Right renal pelvis (tissue), 4 donors: ENCODE measurements at places on chromosomes 7 and 10. TPM values are rescaled to one million over a fixed set of nuclear protein-coding genes. Genes with fewer than 3 reads are reported as not detected.

DNA sequence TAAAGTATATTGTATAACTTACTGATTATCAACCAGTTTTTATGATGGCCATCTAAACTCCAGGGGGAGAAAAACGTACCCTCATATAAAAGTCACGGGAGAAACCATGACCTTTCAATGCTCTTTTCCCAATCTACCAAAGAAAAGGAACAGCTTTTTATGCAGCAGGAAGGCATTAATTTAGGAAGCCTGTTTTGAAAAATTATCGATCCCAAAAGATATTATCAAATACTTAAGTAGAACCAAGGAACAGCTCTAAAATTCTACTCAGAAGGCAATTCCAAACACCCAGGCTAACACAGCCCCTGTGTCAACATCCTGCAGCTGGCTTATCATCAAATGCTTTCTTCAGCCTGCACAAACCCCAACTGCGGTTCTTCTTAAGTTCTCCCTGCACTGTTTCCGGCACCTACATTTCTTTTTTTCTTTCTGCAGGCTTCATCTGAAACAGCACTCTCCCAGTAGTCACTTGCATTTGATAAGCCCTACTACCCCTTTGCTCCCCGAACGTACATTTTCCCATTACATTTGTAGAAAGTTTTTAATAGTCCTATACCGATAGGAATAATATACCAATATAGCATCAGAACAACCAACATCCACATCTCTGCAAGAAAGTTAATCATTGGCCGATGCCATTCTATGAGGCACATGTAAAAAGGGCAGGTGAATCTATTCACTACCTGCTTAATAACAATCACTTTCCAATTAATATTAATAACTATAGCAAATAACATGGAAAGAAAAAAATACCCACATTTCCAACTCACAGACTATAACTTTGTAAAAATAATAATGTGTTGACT is 47.9 kb downstream of the PIP4K2A start:
- no peak for DNase-seq

DNA sequence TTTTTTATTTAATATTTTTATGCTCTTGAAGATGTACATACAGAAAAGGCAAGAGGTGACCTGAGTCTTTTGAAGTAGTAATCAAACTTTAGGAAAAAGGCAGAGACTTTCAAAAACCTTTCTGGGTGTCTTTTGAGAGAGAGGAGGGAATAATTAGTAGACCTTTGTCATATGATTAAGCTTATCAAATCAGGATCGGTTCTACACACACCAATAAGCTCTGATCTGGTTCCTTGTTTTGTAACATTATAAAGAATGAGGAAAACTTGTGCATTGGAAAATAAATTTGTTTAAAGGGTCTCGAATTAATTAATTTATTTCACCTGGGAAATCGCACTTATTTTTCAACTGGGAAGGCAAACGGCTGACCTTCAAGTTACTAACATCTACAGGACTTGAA is 11.9 kb downstream of the TWIST1 start:
- no peak for DNase-seq

DNA sequence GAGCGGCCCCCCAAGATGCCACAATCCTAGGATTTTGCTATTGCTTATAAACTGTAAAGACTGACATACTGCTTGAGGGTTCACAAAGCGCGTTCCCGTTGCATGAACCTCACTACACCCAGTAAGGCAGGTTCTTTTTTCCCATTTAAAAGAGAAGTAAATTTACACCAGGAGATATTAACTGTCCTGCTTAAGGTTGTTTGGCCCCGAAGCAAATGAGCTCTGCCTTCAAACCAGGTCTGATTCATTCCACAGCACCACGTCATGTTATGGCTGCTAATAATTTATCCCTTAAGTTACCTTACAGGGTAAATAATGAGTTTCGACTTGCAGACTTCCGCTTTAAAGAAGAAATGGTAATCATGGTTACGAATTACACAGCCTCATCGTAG is 559 bp upstream of the FKBP14 start:
- no peak for DNase-seq

- no peak for DNase-seq
These were observed 834.4 kb upstream of the MBL2 start for GRCh38 chr10:53606981-53607380.

DNA sequence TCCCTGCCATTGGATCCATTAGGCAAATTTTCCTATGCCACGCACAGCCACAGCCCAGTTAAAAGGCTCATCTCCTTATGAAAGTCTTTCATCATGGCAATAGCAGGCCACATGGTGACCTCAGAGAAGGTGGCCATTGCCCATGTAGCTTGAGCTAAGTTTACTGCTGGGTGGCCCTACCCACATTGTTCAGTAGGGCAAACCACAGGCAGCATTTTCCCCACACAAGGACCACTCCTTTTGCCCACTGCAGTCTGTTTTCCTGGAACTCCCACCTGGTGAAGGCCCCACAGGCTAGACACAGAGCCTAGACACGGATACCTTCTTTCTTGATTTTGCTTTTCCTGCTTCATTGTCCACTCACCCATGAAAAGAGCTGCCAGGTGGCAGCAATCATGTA is 101.5 kb upstream of the NPVF start:
- DNase-seq = no peak

- DNase-seq = no peak
These were observed 222.2 kb upstream of the NRP1 start for GRCh38 chr10:33556620-33557019.

GRCh38 chr7:86904949-86905834 is 154.3 kb downstream of the ELAPOR2 start:
- DNase-seq = no peak

DNA sequence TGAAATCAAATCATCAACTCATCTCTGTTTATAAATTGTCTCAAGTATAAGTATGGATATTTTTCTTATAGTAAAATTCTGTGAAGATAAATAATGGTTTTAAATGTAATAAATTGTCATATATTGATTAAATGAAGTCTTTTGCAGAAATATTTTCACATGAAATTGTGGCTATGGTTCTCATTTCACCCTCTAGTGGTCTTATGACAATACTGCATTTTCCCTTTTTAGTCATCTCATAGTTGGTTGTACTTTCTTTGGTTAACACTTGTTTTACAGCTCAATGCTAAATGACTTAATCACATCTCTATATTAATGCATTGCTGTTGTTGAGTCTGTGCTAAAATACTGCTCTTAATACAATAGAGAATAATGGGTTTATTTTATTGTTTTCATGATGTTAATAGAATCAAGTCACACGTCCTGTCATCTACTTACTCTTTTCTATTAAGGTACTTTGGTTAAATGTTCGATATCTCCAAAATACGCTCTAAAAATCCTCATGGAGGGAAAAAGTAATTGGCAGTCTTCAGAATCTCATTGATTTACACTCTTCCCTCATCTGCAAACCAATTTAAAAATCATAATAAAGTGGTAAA is 38.0 kb upstream of the CACNA2D1 start:
- DNase-seq = no peak

- DNase-seq = no peak
These were observed 60.8 kb upstream of the HABP2 start for GRCh38 chr10:113491967-113492565.

DNA sequence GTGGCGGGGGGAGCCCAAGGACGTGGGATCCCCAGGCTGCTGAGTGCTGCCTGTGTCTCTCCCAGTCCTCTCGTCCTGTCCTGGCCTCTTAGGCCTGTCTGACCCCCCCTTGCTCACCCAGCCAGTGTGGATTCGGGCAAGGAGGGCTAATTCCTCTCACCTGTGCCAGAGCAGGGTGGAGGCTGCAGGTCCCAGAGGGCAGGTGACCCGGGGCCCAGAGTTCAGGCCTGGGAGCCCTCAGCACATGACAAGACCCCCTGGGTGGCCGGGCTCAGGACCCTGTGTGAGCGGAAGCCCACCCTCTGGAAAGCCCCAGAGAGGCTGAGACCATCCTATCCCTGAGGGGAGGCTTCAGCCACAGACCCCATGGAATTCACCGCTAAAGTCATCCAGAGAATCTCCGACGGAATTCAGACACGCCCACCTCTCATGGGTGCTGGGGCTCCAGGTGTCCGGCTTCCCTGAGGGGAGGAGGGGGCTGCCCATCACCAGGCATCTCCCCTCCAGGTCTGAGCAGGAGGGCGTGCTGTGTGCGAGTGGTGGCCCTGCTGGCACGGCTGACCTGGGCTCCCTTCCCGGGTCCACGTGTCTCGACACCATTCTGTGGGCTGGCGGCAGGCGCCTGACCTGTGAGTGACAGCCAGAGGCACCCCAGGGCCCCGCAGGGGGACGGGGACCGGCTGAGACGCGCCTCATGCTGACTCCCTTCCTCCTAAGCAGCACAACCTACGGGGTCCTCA is 5.0 kb downstream of the KNDC1 start:
- DNase-seq = no peak

DNA sequence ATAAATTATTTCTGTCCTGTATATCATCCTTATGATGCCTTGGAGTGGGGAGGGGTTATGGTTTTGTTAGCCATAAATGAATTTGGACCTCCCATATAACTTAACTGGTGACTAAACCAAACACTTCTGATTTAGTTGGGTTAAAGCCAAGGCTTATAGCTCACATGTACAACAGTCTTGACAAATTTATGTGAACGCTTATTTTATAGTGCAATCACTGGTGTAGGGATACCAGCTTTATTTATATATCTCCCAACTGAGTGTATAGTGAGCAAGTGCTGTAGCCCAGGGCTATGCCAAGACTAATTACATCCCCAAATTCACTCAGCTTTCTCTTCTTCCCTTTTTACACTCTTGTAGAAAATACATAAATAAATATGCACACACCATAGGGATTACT is 956.2 kb downstream of the SORCS3 start:
- no peak for DNase-seq

- DNase-seq = no peak
These were observed 158.8 kb downstream of the NXPH1 start for GRCh38 chr7:8592167-8592566.

DNA sequence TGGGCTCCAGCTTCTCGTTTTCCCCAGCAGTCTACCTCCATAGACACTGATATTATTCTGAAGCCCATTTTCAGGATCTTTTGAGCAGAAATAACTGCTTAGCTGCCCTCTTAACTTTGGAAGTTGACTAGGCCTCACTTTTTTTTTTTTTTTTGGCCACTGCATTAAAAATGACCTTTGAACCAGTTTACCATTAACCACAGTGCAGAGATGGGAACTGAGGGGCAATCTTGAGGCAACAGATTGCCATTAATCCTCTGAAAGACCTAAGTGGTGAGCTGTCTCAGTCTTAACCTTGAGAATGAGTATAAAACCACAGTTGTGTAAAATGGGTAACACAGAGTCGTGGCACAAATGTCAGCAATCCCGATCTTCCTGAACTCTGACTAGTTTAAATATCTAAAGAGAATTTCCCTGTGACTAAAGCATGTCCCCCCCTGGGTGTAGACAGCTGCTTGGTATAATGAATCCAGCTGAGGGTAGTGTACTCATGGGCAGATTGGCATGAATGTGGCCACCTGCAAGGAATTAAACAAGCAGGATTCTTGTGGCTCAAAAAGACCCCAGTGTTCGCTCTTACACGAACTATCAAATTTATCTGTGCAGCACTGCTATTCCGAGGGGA is 46.1 kb upstream of the FMC1 start:
- no peak for DNase-seq

DNA sequence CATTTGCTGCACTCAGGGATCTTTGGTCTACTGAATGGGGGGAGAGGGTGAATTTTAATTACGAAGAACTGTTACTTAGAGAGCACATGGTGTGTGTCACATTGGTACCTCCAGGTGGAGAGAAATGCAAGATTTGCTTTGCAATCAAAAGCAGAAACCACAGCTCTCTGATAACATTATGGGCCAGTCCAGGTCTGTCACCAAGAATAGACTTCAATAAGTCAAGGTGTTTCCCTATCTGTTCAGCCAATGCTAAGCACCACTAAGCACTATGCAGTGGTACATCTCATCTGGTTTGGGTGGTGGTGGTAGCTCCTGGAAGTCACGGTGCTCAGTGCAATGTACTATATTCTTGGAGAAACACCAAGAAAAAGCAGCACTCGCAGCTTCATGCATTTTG is 119.6 kb upstream of the AFAP1L2 start:
- DNase-seq = no peak

DNA sequence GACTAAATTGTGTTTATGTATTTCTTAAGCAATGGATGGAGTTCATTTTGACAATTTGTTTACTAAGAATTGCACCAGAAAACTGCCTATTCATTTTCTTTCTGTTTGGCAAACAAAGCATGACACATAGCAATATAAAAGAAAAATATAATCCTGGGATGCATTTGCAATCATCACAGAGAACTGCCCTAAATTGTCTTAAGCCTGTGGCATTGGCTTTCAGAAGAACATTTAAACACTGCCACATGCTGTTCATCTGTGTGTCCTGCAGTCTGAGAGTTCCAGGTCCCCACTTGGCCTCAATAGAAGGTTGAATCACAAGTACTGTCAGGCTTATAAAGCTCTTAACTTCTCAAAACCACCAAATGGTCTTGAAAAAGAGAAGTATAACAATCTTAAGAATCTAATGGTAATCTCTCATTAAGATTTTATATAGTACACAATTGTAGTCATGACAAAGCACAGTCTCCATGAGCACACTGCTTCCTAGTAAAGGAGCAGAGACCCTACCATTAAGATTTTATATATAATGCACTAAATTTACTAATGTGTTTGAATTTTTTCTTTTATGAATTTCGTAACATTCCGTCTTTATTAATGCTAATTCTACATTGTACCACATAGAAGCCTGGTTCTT is 29.9 kb downstream of the RNLS start:
- no peak for DNase-seq

- DNase-seq = no peak
These were observed 123.3 kb downstream of the AOAH start for GRCh38 chr7:36600869-36601530.

DNA sequence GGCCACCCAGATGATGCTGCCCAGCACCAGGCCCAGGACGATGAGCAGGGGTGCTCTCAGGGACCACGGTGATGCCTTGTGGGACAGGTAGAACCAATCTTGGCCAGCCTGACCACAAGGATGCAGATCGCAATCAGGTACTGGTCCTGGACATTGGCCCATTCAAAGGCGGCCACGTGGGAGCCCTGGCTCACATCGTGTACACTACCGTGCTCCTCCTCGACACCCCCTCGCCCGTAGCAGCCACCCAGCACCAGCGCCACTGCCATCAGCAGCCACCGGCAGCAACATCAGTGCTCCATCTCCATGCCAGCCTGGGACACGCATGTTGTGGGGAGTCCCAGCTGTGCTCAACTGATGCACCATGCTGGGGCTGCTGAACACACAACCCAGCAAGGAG is 39.0 kb downstream of the AGAP6 start:
- DNase-seq = no peak

DNA sequence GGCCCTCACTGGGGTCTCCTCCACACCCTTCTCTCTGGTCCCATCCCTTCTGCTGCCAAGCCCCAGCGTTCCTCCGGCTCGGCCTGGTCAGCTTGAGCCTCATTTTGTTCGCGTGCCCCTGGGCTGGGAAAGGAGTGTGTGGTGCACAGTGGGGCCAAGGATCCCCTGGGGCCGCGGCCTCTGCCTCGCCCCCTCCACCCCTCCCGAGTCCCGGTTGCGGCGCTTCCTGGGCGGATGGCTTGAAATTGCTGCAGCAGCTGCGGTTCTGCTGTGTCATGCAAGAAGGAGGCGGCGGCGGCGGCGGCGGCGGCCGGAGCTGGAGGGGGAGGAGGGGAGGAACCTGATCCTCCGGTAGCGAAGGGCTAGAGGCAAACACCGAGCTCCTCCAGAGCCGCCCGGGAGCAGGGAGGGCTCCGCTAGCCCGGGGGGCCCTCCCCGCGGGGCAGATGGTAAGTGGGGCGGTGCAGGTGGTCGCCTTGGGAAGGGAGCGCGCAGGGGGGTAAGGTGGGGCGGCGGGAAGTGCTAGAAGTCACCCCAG is 217.8 kb upstream of the MKLN1 start:
- DNase-seq = no peak

Gene OPN1SW
- polyA plus RNA-seq = 1.5 TPM

Gene CDK1
- 77.6 TPM for polyA plus RNA-seq

Gene ADIRF
- polyA plus RNA-seq = 34.7 TPM

Gene STEAP4
- polyA plus RNA-seq = 0.12 TPM

Gene PON1
- 0.55 TPM for polyA plus RNA-seq

Gene GHRHR
- not detected for polyA plus RNA-seq

Gene TRIM4
- 44.8 TPM for polyA plus RNA-seq
